Gastrocnemius medialis (tissue), 4 donors: ENCODE measurements at places on chromosomes 5 and 9. TPM values are rescaled to one million over a fixed set of nuclear protein-coding genes. Genes with fewer than 3 reads are reported as not detected.
A peak's percentile ranks its signal among the peaks of the same experiment; 100 is the strongest.

Gene SGCD
- total RNA-seq = 37.0 TPM

GRCh38 chr5:177600508-177601018 lies 631 bp downstream of the B4GALT7 start:
- H3K4me1 ChIP-seq = peaks cover 18% of the 10 kb centered on the region
- peak overlapping the region; percentile 93 for H3K27ac ChIP-seq
- H3K27me3 ChIP-seq = no peaks in the 10 kb centered on the region
- no peak for DNase-seq
- H3K36me3 ChIP-seq = no peaks in the 10 kb centered on the region

- no peaks in the 10 kb centered on the region for H3K36me3 ChIP-seq
- peaks cover 7% of the 10 kb centered on the region for H3K4me1 ChIP-seq
- no peak for DNase-seq
- no peak overlapping the region for H3K27ac ChIP-seq
- H3K27me3 ChIP-seq = no peaks in the 10 kb centered on the region
These were observed 120.7 kb downstream of the MYO10 start for GRCh38 chr5:16815432-16815831.

GRCh38 chr5:37773809-37774208 lies 66.0 kb downstream of the GDNF start:
- H3K27ac ChIP-seq = no peak overlapping the region
- no peaks in the 10 kb centered on the region for H3K36me3 ChIP-seq
- H3K4me1 ChIP-seq = no peaks in the 10 kb centered on the region
- no peak overlapping the region for H3K4me3 ChIP-seq
- no peak for DNase-seq

GRCh38 chr5:154756868-154757813 lies 2.0 kb downstream of the LARP1 start:
- H3K4me1 ChIP-seq = peaks cover 62% of the 10 kb centered on the region
- H3K27ac ChIP-seq = peak overlapping the region; percentile 99
- peak overlapping the region; percentile 95 for H3K4me3 ChIP-seq
- no peaks in the 10 kb centered on the region for H3K27me3 ChIP-seq

- no peak overlapping the region for H3K4me3 ChIP-seq
- H3K4me1 ChIP-seq = no peaks in the 10 kb centered on the region
- H3K27ac ChIP-seq = no peak overlapping the region
- DNase-seq = no peak
These were observed 13.1 kb upstream of the IFNA5 start for GRCh38 chr9:21317956-21318923.

Gene NACC2
- total RNA-seq = 26.0 TPM

Gene PRDM12
- total RNA-seq = not detected

GRCh38 chr9:100670719-100671118 lies 92.8 kb downstream of the CAVIN4 start:
- no peak overlapping the region for H3K27ac ChIP-seq
- H3K4me1 ChIP-seq = peaks cover 19% of the 10 kb centered on the region
- no peaks in the 10 kb centered on the region for H3K36me3 ChIP-seq
- DNase-seq = no peak
- no peak overlapping the region for H3K4me3 ChIP-seq
- no peaks in the 10 kb centered on the region for H3K27me3 ChIP-seq

GRCh38 chr5:106940301-106940846 lies 730.4 kb downstream of the EFNA5 start:
- no peaks in the 10 kb centered on the region for H3K4me1 ChIP-seq
- H3K27me3 ChIP-seq = no peaks in the 10 kb centered on the region
- H3K27ac ChIP-seq = no peak overlapping the region
- H3K4me3 ChIP-seq = no peak overlapping the region
- DNase-seq = no peak

DNA sequence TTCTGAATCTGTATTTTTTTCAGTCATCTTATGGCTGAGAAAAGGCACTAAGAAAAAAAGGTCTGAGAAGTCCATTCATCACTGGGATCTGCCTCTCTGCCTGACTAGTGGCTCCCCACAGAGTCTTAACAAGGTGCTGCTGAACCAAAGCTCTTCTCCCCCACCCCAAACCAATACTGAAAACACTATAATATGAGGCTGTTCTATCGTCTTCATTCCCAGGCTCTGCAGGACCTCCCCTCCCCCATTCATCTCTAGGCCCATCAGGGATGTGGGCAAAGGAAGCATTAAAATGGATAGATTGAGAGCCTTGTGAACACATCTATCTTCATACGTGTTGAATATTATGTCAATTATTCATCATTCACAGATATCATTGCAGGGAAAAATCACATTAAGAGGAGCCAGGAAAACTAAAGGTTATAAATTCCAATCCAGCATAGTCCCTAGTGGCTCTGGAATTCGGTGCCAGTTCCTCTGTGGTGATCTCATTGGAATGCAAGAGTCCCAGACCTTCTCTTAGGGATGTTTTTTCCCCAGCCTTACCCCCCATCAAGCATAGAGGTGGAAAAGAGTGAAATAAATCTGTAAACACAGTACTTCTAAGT lies 44.3 kb upstream of the GPR151 start:
- no peak overlapping the region for H3K4me3 ChIP-seq
- DNase-seq = no peak
- no peaks in the 10 kb centered on the region for H3K4me1 ChIP-seq
- H3K27me3 ChIP-seq = no peaks in the 10 kb centered on the region
- no peak overlapping the region for H3K27ac ChIP-seq

- H3K36me3 ChIP-seq = no peaks in the 10 kb centered on the region
- H3K4me3 ChIP-seq = no peak overlapping the region
- no peak overlapping the region for H3K27ac ChIP-seq
These were observed 31.3 kb upstream of the HSPA9 start for GRCh38 chr5:138606378-138607064.

Gene SH3GL2
- not detected for total RNA-seq

Gene SLC6A3
- total RNA-seq = not detected

Gene PKN3
- 1.4 TPM for total RNA-seq

DNA sequence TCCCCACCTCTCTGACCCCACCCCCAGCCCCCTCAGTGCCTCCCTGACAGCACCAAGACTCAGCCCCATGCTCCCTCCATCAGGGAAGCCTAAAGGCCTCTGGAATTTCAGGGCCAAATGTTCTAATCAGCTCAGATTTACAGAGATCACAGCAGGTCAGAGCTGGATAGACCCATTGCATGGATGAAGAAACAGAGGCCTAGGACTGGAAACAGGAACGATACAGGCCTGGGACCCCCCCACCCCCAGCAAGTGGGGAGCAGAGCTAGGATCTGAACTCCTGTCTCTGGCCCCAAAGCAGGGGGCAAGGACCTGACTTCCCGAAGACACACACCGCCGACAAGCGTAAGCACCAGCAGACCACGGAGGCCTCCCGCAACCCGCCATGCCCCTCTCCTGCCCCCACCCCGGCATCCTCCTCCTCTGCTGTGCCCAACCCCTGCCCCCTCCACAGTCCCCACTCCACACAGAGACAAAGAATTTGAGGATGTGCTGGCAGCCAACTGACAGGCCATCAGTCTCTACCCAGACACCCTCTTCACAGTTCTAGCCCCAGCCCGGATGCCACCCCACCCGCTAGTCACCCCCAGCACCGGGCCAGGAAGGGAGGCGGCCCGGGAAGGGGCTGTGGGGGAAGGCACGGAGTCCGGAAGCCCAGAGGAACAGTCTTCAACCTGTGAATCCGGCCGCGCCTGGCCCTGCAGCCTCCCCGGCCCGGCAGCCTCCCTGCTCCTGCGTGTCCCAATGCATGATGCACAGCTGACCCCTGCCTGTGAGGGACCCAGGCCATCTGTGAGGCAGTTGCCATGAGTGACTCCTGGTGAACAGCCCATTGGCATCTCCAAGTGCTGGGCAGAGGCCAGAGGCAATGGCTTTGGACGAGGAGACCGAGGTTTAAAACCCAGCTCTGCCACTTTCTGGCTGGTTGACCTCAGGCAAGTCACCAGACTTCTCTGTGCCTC lies 31.3 kb downstream of the NDUFA8 start:
- H3K27me3 ChIP-seq = peaks cover 9% of the 10 kb centered on the region
- no peak for DNase-seq
- H3K27ac ChIP-seq = no peak overlapping the region
- peaks cover 16% of the 10 kb centered on the region for H3K4me1 ChIP-seq
- H3K36me3 ChIP-seq = no peaks in the 10 kb centered on the region

DNA sequence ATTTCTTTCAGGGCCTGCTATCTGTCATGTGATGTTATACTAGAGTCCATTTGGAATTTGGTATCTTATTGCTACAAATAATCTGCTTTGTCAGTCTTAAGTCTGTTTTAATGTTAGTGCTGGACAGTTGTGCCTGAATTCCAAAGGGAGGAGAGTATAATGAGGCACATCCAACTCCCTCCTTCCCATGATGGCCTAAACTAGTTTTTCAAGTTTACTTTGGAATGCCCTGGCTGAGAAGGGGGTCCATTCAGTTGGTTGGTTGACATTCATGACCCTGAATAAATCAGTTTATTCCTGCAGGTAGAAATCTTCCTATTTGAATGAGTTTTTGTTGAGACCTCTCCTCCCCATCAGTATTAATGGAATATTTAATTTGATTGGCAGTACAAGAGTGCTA lies 9.4 kb upstream of the LRRTM2 start:
- DNase-seq = no peak
- H3K4me1 ChIP-seq = no peaks in the 10 kb centered on the region
- no peak overlapping the region for H3K27ac ChIP-seq
- H3K36me3 ChIP-seq = peaks cover 20% of the 10 kb centered on the region
- no peaks in the 10 kb centered on the region for H3K27me3 ChIP-seq

DNA sequence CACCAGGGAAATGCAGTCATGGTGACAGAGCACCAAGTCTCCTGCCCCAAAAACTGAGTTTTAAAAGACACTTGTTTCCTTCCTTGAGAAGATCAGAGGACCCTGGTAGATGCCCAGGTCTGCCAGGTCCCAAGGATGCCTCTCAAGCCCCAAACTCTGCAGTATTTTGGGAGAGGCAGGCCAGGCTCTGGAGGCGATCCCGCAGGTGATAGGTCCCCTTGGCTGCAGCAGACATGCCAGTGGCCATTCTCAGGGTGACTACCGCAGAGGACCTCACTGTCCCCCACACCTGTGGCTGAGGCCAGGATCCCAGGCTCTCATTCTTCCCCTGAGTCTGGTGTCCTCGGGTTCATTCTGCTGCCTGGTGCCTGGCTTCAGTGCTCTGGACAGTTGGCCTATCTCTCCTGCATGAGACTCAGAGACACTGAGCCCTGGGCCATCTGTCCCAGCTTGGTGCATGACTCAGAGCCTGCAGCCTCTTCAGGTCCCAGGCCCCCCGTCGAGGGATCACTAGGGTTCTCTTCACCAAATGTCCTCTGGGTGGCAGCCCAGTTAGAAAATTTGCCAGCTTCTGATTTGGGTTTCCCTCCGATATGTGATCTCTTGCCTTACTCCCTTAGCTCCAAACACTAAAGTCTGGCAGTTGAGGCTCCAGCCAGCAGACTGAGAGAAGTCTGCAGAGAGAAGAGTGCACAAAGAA lies 59.7 kb upstream of the GARNL3 start:
- peak; percentile 92 for DNase-seq
- no peaks in the 10 kb centered on the region for H3K27me3 ChIP-seq
- no peak overlapping the region for H3K4me3 ChIP-seq
- peak overlapping the region; percentile 74 for H3K27ac ChIP-seq

Gene SV2C
- not detected for total RNA-seq

Gene LAMC3
- 1.2 TPM for total RNA-seq

GRCh38 chr5:111765613-111766571 lies 8.9 kb upstream of the NREP start:
- no peak overlapping the region for H3K27ac ChIP-seq
- no peak for DNase-seq
- H3K27me3 ChIP-seq = no peaks in the 10 kb centered on the region

Gene GFPT2
- 4.0 TPM for total RNA-seq

DNA sequence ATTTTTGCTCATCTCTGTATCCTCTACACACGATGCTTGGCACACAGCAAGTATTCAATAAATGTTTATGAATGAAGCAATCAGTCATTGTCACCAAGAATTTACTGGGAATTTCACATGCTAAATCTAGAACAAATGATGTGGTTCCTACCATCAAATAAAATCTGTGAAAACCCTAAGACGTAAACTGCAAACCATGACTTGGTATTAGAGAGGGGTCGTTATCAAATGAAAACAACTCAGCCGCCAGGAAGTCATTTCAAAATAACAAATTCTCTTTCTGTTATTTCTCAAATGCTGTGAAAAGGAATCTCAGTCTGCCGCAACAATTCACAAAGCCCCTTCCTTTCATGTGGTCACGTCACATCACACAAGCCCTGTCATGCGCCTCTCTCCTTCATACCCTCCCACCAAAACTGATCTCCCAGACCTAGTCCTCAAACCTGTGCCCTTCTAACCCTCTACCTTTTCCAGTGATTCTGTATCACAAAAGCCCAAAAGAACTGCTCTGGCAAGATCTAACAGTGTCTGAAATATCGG lies 173.6 kb downstream of the DEPDC1B start:
- DNase-seq = no peak
- H3K4me1 ChIP-seq = no peaks in the 10 kb centered on the region
- no peak overlapping the region for H3K4me3 ChIP-seq
- H3K27ac ChIP-seq = no peak overlapping the region
- no peaks in the 10 kb centered on the region for H3K36me3 ChIP-seq
- H3K27me3 ChIP-seq = no peaks in the 10 kb centered on the region
